ENCODE measurements at places on chromosomes 4 and X. TPM values are rescaled to one million over a fixed set of nuclear protein-coding genes. Genes with fewer than 3 reads are reported as not detected.

The CXCL10 gene
- 2.3 TPM for total RNA-seq

The TMEM144 gene
- 14.6 TPM for total RNA-seq

The LRCH2 gene
- 1.2 TPM for total RNA-seq

The ZNF157 gene
- total RNA-seq, result 0.11 TPM

The SSX2B gene
- total RNA-seq, result not detected

The JAKMIP1 gene
- total RNA-seq, result not detected

The C1QTNF7 gene
- total RNA-seq, result 2.3 TPM

The LRRC66 gene
- 0.86 TPM for total RNA-seq

The RAB40AL gene
- 0.32 TPM for total RNA-seq

The NMU gene
- total RNA-seq, result not detected

The MYOZ2 gene
- total RNA-seq, result 727 TPM

The UGT2B11 gene
- not detected for total RNA-seq

The ETDB gene
- total RNA-seq, result not detected

The NLGN3 gene
- 0.67 TPM for total RNA-seq

The ATG4A gene
- total RNA-seq, result 19.2 TPM

The CYTL1 gene
- total RNA-seq, result not detected

The ACE2 gene
- total RNA-seq, result 113 TPM

The CLDN34 gene
- total RNA-seq, result not detected

The CLGN gene
- 44.7 TPM for total RNA-seq

The GABRG1 gene
- not detected for total RNA-seq

The TLL1 gene
- total RNA-seq, result 0.67 TPM

The MAGEC2 gene
- total RNA-seq, result not detected

The GPAT3 gene
- 38.5 TPM for total RNA-seq

The PROM1 gene
- 12.6 TPM for total RNA-seq

The CASK gene
- 18.8 TPM for total RNA-seq

The ZFP92 gene
- total RNA-seq, result 0.40 TPM

The VCX2 gene
- total RNA-seq, result not detected

The CRMP1 gene
- 1.9 TPM for total RNA-seq

The HDX gene
- 2.0 TPM for total RNA-seq

The PFKFB1 gene
- 0.35 TPM for total RNA-seq

The PRDM8 gene
- 1.6 TPM for total RNA-seq

The CT45A2 gene
- total RNA-seq, result not detected

The PPP2R2C gene
- total RNA-seq, result 5.5 TPM

The CORIN gene
- total RNA-seq, result 3.4 TPM

The AFM gene
- total RNA-seq, result not detected

The TMEM35A gene
- 0.11 TPM for total RNA-seq

The TGIF2LX gene
- total RNA-seq, result not detected

The SYTL5 gene
- 4.5 TPM for total RNA-seq

The DCAF4L1 gene
- total RNA-seq, result 0.46 TPM

The DCAF8L2 gene
- not detected for total RNA-seq

The HPSE gene
- total RNA-seq, result 0.97 TPM

The FAM53A gene
- total RNA-seq, result 1.00 TPM

The PAGE1 gene
- total RNA-seq, result not detected

The GPC4 gene
- 3.6 TPM for total RNA-seq

The COX7B2 gene
- not detected for total RNA-seq

The PABPC1L2A gene
- total RNA-seq, result not detected

Measured in cardiac septum (tissue), 1 donor.